ENCODE measurements at places on chromosomes 2 and 18. TPM values are rescaled to one million over a fixed set of nuclear protein-coding genes. Genes with fewer than 3 reads are reported as not detected.

Gene CREG2
- 0.06 TPM for polyA plus RNA-seq

Gene SERPINB4
- polyA plus RNA-seq: not detected

Gene CFAP53
- polyA plus RNA-seq: not detected

Gene HOXD13
- polyA plus RNA-seq: not detected

Gene VWA3B
- polyA plus RNA-seq: not detected

Gene UGT1A10
- polyA plus RNA-seq: not detected

Gene CIDEA
- polyA plus RNA-seq: not detected

Gene APLF
- 2.3 TPM for polyA plus RNA-seq

Gene SAP130
- polyA plus RNA-seq: 12.0 TPM

Gene SLC4A5
- polyA plus RNA-seq: 1.2 TPM

Gene ACMSD
- not detected for polyA plus RNA-seq

Gene PLEKHH2
- polyA plus RNA-seq: 0.46 TPM

Gene AFTPH
- 63.5 TPM for polyA plus RNA-seq

Gene SNX17
- polyA plus RNA-seq: 219 TPM

Gene ZNF385B
- not detected for polyA plus RNA-seq

Gene ACTG2
- polyA plus RNA-seq: not detected

Gene RUFY4
- polyA plus RNA-seq: 0.25 TPM

Gene CCDC102B
- polyA plus RNA-seq: 4.4 TPM

Gene EVA1A
- polyA plus RNA-seq: not detected

Gene PRR30
- not detected for polyA plus RNA-seq

Gene CCDC148
- polyA plus RNA-seq: not detected

Gene POTEC
- polyA plus RNA-seq: not detected

Gene EMX1
- polyA plus RNA-seq: not detected

Gene SLC9A4
- not detected for polyA plus RNA-seq

Gene SERPINB13
- polyA plus RNA-seq: not detected

Gene LNPK
- 10.4 TPM for polyA plus RNA-seq

Gene KCNJ3
- not detected for polyA plus RNA-seq

Gene ACVR2A
- 0.59 TPM for polyA plus RNA-seq

Gene IL36RN
- not detected for polyA plus RNA-seq

Gene BIN1
- 175 TPM for polyA plus RNA-seq

Gene SCN9A
- polyA plus RNA-seq: not detected

Gene RFX8
- not detected for polyA plus RNA-seq

Gene DPYSL5
- not detected for polyA plus RNA-seq

Gene NT5C1B
- 0.55 TPM for polyA plus RNA-seq

Gene MFSD6
- polyA plus RNA-seq: 10.4 TPM

Gene LYPD1
- not detected for polyA plus RNA-seq

Gene CHRND
- polyA plus RNA-seq: not detected

Gene REG3G
- not detected for polyA plus RNA-seq

Gene DYSF
- 0.34 TPM for polyA plus RNA-seq

Gene GALNT5
- not detected for polyA plus RNA-seq

Gene SOWAHC
- not detected for polyA plus RNA-seq

Gene HOXD8
- not detected for polyA plus RNA-seq

Gene MBD2
- polyA plus RNA-seq: 12.3 TPM

Gene COL5A2
- polyA plus RNA-seq: not detected

Gene ARHGAP28
- not detected for polyA plus RNA-seq

Gene TNS1
- polyA plus RNA-seq: not detected

Gene KLHL14
- 22.5 TPM for polyA plus RNA-seq

Gene PSTPIP2
- polyA plus RNA-seq: 1.1 TPM

Gene PPP1R1C
- not detected for polyA plus RNA-seq

Gene FHOD3
- not detected for polyA plus RNA-seq

Gene SERPINB11
- polyA plus RNA-seq: not detected

Gene GAD1
- polyA plus RNA-seq: not detected
